ENCODE measurements at places on chromosomes 13 and 19. TPM values are rescaled to one million over a fixed set of nuclear protein-coding genes. Genes with fewer than 3 reads are reported as not detected.

SLC25A41 gene
- 0.96 TPM for polyA plus RNA-seq

SIGLEC10 gene
- 0.55 TPM for polyA plus RNA-seq

NCR1 gene
- not detected for polyA plus RNA-seq

IL11 gene
- not detected for polyA plus RNA-seq

ZNF177 gene
- polyA plus RNA-seq: 3.7 TPM

All from cardiac muscle cell (in vitro differentiated cells and primary cell).